ENCODE measurements at places on chromosomes 1 and 21. TPM values are rescaled to one million over a fixed set of nuclear protein-coding genes. Genes with fewer than 3 reads are reported as not detected.
A peak's percentile ranks its signal among the peaks of the same experiment; 100 is the strongest.

Gene FOXO6
- total RNA-seq = not detected

Gene OR10J5
- not detected for total RNA-seq

Gene VANGL2
- total RNA-seq = 0.12 TPM

- peak; percentile 58 for DNase-seq
Observed at GRCh38 chr1:245051349-245052221, 103.2 kb upstream of the KIF26B start.

- no peak for DNase-seq
Observed at GRCh38 chr1:26291433-26291832, 11.5 kb downstream of the SH3BGRL3 start.

DNA sequence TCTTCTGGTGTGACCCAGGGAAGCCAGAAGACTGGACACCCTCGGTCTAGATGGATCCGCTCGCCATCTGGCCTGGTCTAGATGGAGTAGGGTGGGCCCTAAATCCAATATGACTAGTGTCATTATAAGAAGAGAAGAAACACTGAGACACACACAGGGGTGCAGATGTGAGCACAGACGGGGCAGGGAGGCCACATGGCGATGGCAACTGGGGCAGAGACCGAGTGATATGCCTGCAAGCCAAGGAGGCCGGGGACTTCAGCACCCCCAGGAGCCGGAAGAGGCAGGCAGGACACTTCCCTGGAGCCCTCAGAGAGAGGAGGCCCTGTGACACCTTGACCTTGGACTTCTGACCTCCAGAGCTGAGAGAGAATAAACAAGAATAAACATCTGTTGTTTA, 5.6 kb upstream of the TFF3 start:
- DNase-seq = no peak

DNA sequence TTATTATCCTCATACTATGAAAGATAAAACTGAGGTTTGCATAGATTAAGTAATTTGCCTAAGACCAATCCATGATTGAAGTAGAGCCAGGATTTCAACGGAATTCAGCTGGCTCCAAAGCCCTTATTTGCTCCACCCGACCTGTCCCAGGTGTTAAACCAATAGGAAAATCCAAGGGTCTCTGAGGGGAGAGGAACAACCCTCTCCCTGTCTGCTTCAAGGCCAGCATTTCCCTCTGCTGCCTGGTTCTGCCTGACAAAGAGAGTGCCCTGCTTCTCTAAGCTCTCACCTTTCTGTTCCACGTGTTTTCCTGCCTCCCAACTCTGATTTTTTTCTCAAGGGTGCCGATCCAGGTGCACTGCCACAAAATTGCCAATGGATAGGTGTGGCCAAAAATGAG, 127.4 kb downstream of the UBE2U start:
- no peak for DNase-seq

DNA sequence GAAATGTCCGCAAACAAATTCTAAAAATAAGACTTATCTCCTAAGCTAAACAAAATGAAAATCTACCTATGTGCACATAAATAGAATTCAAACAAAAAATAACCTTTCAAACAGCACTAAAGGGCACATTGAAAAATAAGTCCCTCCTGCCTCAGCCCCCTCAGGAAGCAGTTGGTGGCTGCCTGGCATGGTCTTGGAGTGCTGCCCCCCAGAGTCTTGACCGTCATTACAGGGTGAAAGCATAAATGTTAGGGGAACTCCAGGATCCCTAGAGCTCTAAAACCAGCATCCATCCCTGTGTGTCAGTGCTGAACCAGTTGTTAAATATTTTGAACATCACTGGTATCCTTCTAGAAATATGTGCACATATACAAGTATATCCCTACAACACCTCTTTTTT, 6.5 kb upstream of the NPL start:
- DNase-seq = no peak

DNA sequence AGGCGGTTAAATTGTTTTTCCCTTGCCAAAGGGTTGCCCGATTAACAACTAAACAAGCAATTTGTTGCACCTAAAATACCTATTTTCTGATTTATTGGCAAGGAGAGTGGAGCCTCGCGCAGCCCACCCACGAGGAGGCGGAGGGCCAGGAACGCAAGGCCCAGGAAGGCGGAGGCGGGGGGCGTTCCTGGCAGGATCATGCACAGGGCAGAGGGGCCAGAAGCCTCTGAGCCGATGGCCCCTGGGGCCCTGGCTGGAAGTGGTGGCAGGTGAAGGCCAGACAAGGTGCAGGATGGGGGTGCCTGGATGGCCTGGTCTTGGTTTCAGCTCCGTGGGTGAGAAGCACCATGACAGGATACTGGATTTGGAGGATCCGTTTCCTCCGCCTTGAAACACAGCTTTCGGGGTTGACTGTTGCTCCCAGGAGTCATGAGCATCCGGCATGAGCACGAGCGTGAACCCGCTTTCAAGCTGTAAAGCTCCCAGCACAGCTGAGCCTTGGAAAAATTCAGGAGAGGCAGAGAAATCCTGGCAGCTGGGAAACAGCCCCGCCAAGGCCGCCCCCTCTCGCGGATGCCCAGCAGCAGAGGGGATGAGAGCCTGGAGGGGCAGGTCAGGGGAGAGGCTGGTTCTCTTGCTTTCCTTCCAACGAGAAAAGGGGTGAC, 35.0 kb downstream of the AJAP1 start:
- DNase-seq = no peak

DNA sequence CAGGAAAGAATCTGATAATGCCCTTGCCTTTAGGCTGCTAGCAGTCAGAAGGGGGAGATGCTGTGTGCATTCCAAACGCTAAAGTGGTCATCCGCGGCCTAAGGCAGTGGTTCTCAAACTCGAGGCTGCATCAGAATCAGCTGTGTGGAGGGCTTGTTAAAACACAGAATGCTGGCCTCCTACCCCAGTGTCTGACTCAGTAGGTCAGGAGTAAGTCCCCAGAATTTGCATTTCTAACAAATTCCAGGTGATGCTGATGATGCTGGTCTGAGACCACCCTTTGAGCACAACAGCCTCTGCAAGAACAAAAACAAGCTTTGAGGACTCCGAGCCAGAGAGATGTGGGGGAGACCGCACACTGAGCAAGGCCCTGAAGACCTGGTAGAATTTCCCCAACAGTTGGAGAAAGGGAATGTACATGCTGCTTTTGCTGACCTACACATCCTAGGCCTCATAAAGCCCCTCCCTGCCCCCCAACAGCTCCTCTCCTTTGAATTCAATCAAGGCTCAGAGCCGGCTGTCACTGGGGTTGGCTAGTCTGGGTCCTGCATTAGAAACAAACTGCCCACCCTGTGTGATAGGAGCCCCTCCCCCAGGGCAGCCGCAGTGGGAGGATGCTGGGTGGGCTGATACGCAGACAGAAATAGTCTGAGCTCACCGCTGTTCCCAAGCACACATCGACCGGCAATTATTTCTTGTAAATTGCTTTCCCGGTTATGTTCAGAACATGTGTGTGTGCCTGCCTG, 27.1 kb downstream of the SHISAL2A start:
- DNase-seq = no peak

DNA sequence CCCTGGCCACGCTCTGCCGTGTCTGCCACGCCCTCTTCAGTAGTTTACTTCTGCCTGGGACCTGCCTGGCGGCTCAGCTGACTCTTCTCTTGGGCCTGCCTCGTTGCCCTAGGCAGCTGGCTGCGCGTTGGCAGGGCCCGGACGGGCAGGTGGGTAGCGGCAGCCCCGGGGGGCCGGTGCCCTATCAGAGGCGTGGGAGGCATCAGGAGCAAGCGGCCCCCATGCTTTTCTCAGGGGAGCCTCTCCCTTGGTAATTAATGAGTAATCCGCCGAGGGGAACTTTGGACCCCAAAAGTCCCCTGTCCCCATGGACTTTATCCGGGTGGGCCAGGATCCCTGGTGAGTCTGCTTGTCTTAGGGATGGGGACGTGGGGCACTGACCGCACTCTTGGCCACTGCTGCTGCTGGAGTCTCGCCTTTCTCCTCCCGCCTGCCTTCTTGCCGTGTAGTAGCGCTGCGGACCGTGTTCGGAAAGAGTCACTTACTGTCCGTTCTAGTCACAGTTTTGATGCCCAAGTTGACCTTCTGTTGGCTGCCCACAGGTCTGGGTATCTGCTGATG, 22.7 kb downstream of the SKI start:
- no peak for DNase-seq

DNA sequence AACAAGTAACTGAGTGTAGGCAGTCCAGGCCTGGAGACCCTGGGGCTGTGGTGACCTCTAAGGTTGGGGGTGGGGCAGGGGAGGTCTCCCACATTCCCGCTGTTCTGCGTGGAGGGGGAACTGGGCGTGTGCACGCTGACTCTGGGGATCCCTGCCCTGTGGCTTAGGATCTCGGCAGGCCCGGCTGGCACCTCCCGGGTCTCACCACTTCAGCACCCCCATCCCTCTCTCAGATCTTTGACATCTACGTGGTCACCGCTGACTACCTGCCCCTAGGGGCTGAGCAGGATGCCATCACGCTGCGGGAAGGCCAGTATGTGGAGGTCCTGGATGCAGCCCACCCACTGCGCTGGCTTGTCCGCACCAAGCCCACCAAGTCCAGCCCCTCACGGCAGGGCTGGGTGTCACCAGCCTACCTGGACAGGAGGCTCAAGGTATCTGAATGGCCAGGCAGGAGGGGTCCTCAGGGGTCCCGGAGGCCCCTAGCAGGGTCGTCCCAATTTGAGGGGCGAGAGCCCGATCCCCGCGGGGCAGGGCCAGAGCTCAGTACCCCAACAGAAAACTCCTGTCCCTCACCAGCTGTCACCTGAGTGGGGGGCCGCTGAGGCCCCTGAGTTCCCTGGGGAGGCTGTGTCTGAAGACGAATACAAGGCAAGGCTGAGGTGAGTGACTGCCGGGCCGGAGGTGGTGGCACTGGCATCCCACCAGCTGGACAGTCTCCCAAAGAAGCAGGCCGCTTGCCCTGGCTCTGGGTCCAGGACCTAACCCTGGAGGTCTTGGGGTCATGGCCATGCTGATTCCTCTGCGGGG, 68.7 kb downstream of the TRIM11 start:
- DNase-seq = peak; percentile 3

- DNase-seq = peak; percentile 78
Observed at GRCh38 chr1:214331827-214332423, 51.0 kb downstream of the SMYD2 start.

- DNase-seq = no peak
Observed at GRCh38 chr1:48853006-48853405, 76.3 kb upstream of the BEND5 start.

DNA sequence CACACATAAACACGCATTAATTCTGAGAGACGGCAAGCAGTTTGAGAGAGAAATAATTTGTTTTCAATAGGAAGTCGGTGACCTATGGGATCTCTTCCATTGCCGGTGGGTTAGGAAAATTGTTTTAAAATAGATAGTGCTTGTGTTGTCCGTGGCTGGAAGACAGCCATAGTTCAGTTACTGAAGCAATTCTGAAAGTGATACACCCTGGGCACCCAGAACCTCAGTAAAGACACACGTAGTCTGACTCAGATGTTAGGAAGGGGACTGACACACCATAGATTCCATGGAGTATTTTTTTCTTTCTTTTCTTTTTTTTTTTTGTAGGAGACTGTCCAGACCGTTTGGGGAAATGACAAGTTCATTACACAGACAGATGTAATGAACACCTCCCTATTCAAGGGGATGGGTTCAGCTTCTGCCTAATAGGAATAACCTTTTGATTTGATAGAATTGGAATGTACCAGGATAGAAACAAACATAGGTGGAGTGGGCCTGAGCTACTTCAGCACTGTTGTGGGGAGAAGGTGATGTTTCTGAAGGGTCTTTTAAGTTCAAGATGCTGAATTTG, 1.6 kb downstream of the C1orf21 start:
- peak; percentile 19 for DNase-seq

DNA sequence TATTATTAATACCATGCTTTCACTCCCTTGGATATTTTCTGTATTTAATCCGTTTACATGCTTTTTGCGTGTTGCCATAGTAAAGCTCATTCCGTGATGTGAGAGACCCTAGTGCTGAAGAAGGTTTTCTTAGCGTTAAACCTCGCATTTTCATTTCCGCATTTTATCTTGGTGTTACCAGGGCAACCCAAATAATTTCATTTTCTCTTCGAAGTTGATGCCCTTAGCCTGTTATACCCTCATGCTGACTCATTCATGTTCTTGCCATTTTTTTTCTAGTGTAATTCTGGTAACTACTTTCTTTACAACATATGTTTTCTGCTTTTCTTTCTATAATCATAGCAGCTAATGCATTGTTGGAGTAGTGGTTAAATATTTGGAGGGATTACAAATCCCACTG, 37.2 kb downstream of the LRRC8C start:
- DNase-seq = no peak

DNA sequence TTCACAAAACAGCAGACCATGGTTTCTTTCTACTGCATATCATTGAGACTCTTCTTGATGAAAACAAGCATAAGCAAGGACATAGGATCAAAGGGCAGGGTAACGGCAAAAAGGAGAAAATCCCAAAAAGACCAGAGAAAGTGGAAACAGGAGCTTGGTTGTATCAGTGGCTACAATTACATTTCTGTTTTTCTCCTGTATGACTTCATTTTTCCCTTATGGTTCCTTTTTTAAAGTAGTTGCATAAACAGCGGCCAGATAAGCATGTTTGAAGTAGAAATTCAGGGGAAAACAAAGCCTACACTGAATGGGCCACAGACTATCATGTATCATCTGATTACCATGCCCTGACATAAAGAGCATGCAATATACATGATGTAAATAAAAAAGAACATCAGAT, 4.6 kb downstream of the EGLN1 start:
- DNase-seq = no peak

GRCh38 chr1:117732065-117732797, 126.4 kb downstream of the TENT5C start:
- DNase-seq = no peak

All from activated CD4-positive, alpha-beta T cell treated with anti-CD3 and anti-CD28 coated beads for 36 hours (primary cell).